DMS53 (cell line): ENCODE measurements at places on chromosomes 16 and 17.

DNA sequence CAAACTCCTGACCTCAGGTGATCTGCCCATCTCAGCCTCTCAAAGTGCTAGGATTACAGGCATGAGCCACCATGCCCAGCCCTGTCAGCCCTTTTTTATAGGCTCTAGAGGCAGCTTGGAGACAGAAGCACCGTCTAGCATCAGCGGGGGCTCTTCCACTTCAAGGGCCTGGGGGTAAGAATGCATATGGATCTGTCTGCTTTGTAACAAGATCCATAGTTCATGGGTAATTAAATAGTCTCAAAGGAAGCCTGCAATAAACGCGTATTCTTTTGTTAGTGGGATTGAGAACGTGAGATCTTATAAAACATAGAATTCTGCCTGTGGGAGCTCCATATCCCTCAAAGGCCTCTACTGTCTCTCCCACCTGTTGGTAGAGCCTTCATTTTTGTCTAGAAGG, 142.1 kb downstream of the SHISA6 start:
- no peak for DNase-seq

- DNase-seq = peak; percentile 48
Measured at GRCh38 chr17:73650140-73650539, 5.9 kb upstream of the SDK2 start.

- DNase-seq = no peak
Measured at GRCh38 chr16:76125871-76126270, 151.3 kb upstream of the CNTNAP4 start.

- DNase-seq = peak; percentile 38
Measured at GRCh38 chr16:1310832-1311200, 1.4 kb downstream of the UBE2I start.

DNA sequence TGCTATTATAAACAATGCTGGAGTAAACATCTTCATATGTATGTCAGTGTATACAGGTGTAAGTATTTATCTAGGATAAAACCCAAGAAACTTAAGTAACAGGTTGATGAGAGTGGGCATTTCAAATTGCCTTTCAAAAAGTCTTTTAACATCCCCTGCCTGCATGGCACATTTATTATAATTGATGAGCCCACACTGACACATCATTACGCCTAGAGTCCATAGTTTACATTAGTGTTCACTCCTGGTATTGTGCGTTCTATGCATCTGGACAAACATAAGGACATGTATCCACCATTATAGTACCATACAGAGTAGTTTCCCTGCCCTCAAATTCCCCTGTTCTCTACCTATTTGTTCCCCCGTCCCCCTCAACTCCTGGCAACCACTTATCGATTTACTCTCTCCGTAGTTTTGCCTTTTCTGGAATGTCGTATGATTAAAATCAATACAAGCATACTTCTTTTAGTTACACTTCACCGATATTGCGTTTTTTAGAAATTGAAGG, 53.7 kb downstream of the NACA2 start:
- no peak for DNase-seq

GRCh38 chr17:41894791-41895331, 23.9 kb downstream of the ACLY start:
- DNase-seq = peak; percentile 51

GRCh38 chr17:55555772-55556171, 44.5 kb upstream of the SMIM36 start:
- no peak for DNase-seq

DNA sequence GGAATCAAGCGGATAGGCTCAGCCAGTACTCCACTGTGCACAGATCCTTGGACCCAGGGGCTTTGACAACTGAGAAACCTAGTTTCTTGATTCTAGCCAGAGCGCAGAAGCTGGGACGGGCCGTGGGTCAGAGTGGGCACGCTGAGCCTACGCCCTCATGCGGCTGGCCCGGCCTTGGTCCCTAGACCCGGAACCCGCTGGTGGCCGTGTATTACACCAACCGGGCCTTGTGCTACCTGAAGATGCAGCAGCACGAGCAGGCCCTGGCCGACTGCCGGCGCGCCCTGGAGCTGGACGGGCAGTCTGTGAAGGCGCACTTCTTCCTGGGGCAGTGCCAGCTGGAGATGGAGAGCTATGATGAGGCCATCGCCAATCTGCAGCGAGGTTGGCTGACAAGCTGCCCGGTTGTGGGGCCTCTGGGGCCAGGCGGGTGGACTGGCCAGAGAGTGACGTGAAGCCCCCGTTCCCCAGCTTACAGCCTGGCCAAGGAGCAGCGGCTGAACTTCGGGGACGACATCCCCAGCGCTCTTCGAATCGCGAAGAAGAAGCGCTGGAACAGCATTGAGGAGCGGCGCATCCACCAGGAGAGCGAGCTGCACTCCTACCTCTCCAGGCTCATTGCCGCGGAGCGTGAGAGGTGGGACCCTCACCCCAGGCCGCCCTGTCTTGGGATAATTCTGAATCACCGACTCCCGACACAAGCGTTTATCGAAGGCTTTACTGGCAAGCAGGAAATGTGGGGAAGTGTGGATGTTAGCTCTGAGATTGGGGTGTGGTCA, 946 bp downstream of the STUB1 start:
- DNase-seq = peak; percentile 64

DNA sequence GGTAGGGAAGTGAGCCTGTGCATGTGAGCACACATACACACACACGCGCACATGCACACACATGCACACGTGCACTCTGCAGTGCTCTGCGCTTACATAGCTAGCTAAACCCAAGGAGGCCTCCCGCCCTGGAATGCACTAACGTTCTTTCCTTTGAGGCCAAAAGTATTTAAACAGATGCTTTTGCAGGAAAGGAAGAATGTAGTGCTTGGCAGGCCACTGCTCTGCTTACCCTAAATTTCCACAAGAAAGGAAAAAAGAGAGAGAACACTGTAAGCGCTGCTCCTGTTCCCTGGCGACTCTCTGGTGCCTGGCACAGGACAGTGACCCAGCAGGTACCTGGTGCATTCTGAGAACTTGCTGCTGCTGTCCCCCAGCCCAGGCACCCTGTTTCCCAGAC, 31.3 kb upstream of the MRPS23 start:
- no peak for DNase-seq

DNA sequence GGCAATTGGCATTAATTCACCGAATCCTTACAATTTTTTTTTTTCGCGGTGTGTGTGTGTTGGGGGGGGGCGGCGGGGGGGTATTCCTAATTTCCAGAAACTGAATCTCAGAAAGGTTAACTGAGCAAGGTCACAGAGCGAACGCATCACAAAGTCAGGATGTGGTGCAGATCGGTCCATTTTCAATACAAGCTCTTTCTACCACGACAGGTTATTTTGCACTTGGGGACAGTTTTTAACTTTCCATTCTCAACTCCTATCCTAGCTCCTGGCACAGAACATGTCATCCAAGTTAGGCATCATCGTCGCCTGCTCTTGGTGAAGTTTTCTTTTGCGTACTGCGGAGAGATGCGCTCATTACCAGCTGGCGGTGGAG, 15.4 kb upstream of the ERN1 start:
- DNase-seq = no peak

- DNase-seq = no peak
Measured at GRCh38 chr17:82835122-82835521, 4.7 kb downstream of the ZNF750 start.

DNA sequence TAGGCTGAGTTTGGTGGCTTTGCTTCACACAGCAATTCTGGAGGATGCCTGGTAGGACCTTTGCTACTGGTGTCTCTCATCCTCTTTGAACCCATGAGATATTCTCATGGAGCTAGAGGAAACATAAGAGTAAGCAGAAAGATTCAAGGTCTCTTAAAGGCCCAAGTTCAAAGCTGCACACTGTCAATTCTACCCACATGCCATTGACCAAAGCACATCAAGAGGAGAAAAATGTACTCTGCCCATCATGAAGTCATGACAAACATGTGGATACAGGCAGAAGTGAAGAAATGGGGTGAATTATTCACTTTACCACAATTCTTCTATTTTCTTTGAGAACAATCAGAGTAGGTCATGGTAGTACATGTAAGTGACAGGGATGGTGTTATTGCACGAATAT, 13.1 kb downstream of the SKA2 start:
- DNase-seq = no peak

GRCh38 chr17:31787857-31788570, 71.0 kb downstream of the COPRS start:
- no peak for DNase-seq

GRCh38 chr16:85003725-85004586, 7.4 kb downstream of the ZDHHC7 start:
- DNase-seq = no peak

DNA sequence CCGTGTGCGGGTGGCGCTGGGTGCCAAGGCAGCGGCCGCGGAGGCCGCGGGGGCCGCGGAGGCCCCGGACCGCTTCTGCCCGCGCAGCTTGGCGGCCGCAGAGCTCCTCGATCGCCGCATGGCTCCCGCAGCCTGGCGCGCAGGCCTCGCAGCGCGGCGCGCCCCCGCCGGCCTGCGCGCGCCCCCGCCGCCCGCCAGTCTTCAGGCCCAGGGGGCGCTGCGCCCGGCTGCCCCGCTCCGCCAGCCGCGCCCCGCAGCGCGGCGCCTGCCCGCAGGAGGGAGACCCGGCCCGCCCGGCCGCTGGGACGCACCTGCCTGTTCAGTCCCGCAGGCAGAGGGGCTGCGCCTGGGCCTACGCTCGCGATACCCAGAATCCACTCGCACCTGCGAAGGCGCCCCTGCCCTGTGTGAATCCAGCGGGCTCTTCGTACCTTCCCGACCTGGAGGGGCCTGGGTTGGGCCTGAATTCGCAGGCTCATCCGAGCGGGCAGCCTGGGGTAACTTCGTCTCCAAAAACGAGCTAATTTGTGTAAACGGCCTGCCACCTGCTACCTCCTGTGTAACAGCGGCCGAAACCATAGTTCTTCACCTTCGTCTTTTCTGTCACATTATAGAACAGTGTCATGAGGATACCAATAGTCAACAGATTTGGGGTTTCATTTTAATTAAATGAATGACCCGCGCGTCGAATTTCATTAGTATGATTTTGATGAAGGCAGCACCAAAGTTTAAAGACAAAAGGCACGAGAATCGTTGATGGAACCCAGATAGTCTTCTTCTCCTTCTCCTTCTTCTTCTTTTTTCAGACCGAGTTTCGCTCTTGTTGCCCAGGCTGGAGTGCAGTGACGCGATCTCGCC, at the start of gene CENPV:
CENPV (minus strand) TSS at position 153 of the 858 bp plus-strand sequence; CDS start at position 120, 33 bp downstream.
- peak; percentile 69 for DNase-seq

- no peak for DNase-seq
Measured at GRCh38 chr16:10870137-10870776, 6.7 kb upstream of the CIITA start.

GRCh38 chr17:17150448-17150800, 55.7 kb downstream of the PLD6 start:
- DNase-seq = no peak

GRCh38 chr16:73887911-73888310, 408.7 kb upstream of the PSMD7 start:
- no peak for DNase-seq

GRCh38 chr17:725746-726145, 6.7 kb upstream of the TLCD3A start:
- no peak for DNase-seq

GRCh38 chr16:83343935-83344366, 463.8 kb upstream of the HSBP1 start:
- DNase-seq = no peak

GRCh38 chr16:70276392-70276791, 12.9 kb downstream of the AARS1 start:
- DNase-seq = no peak

DNA sequence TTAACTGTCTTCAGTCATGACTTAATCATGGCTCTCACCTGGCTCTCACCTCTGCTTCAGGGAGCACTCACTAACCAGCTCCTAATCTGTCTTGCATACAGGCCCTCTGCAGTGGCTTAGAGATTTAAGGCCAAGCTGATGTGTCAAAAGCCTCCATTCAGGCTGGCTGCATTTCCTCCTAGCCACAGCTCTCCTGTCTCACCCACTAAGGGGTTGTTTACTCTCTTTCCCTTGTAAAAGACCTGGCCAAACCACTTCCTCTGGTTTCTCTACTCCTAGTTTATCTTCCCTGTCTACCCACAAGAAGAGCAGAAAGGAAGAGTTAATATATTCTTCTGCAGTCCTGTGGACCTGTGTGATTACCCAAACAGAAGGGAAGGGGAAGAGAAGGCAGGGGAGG, 9.3 kb upstream of the ASIC2 start:
- DNase-seq = no peak

GRCh38 chr16:92431-93339, 14.7 kb downstream of the MPG start:
- DNase-seq = no peak

GRCh38 chr17:80588702-80589383, 44.2 kb downstream of the RPTOR start:
- no peak for DNase-seq

GRCh38 chr17:33009636-33010035, 18.0 kb downstream of the SPACA3 start:
- DNase-seq = no peak

DNA sequence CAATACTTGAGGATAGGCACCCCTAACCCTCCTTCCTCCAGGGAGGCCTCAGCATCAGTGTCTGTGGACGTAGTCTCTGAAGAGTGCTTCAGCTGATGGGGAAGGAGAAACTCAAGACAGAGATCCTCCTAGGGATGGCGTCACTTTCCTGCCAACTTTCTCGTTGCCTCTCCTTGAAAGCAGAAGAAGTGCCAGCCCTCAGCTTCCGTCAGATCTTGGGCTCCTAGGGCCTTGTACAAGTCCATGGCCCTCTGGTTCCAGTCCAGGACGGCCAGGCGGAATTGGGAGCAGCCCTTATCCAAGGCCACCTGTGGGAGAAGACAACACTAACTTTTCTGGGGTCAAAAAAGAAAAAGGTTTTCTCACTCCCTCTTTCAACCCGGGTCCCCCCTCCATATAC, 1.3 kb downstream of the SAT2 start:
- no peak for DNase-seq

DNA sequence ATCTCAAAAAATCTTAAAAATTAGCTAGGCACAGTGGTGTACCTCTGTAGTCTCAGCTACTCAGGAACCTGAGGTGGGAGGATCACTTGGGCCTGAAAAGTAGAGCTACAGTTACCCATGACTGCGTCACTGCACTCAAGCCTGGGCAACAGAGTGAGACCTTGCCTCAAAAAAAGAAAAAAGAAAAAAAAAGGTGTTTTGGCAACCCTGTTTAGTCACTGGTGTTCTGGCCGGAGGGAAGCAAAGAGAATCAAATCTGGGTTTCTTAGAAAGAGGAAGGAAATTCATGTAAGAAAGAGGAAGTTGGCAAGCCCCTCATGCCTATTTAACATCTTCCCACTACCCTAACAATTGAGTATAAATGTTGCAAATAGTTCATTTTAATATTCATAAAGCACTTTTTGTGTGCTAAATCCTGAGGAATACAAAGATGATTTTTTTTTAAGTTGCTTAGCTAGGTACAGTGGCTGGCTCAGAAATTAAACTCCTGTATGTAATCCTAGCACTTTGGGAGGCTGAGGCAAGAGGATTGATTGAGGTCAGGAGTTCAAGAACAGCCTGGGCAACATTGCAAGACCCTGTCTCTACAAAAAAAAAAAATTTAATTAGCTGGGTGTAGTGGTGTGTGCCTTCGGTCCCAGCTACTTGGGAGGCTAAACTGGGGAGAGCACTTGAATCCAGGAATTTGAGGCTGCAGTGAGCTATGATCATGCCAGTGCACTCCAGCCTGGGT, 6.5 kb upstream of the USP32 start:
- DNase-seq = no peak

GRCh38 chr16:67173808-67174705, 3.7 kb downstream of the NOL3 start:
- peak; percentile 96 for DNase-seq

GRCh38 chr17:45338023-45338781, 21.4 kb upstream of the MAP3K14 start:
- no peak for DNase-seq
